Stimulated activated CD8-positive, alpha-beta memory T cell treated with anti-CD3 and anti-CD28 coated beads, Interleukin-4, amount 100 ng/mL, for 1 hour (primary cell): ENCODE measurements at places on chromosomes 16 and 17.

GRCh38 chr17:76405967-76406647, 21.7 kb downstream of the SPHK1 start:
- DNase-seq: no peak

GRCh38 chr17:5885336-5885735, 184.8 kb upstream of the WSCD1 start:
- no peak for DNase-seq

GRCh38 chr17:18959071-18959844, 7.3 kb downstream of the SLC5A10 start:
- DNase-seq: no peak

DNA sequence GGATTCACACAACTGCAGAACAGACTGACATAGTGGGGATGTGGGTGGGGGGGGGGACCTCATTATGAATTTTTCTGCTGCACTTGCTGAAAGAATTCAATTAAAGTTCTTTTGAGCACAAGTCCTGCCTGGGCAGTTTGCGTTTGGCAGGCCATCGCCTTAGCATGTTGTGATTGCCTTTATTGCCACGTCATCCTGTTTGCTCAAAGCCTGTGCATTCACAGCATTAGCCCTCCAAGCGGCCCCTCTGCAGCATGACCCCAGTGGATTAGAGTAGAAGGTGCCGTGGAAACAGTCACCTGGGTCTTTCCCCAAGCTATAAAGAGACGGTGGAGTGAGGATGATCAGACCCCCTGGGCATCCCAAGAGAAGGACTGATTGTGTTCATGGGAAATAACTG, 17.2 kb downstream of the MSI2 start:
- DNase-seq: no peak

GRCh38 chr16:19284207-19284606, 1.3 kb upstream of the CLEC19A start:
- no peak for DNase-seq

DNA sequence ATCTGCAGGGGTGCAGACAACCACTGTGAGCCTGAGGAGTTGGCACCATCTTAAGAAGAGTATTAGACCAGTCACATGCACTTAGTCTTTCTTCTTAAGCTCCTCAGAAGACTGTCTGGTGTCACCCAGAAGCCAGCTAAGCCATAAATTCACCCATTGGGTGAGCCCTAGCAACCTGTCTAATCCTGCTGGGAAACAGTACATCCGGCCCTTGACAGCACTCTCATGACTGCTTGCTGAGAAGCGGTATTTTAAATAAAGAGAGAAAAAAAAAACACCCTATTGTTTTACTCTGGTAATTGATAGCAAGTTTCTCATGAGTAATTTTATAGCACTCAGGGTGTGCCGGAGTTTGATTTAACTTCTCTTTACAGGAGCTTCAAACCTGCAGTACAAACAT, 134.7 kb downstream of the SOX9 start:
- DNase-seq: no peak
